Renal cortex interstitium (tissue), 15 donors: ENCODE measurements at places on chromosomes 6 and 20. TPM values are rescaled to one million over a fixed set of nuclear protein-coding genes. Genes with fewer than 3 reads are reported as not detected.

Gene PRSS35
- 35.2 TPM for polyA plus RNA-seq

Gene OPRM1
- not detected for polyA plus RNA-seq

Gene ME1
- polyA plus RNA-seq = 2.7 TPM

GRCh38 chr6:73560182-73560732, 39.4 kb upstream of the EEF1A1 start:
- no peak for DNase-seq

- DNase-seq = no peak
Observed at GRCh38 chr6:16852671-16853070, 91.4 kb upstream of the ATXN1 start.

DNA sequence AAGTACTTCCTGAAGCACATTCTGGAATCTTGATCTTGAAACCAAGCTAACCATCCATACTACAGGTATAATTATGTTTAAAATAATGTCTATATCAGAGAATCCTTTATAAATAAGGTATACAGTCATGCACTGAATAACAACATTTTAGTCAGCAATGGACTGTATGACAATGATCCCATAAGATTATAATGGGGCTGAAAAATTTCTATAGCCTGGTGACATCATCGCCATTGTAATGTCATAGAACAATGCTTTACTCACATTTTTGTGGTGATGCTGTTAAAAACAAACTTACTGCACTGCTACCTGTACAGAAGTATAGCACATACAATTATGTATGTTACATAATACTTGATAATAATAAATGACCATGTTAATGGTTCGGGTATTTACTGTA, 31.8 kb downstream of the RNF146 start:
- no peak for DNase-seq

Gene PCNA
- polyA plus RNA-seq = 171 TPM

DNA sequence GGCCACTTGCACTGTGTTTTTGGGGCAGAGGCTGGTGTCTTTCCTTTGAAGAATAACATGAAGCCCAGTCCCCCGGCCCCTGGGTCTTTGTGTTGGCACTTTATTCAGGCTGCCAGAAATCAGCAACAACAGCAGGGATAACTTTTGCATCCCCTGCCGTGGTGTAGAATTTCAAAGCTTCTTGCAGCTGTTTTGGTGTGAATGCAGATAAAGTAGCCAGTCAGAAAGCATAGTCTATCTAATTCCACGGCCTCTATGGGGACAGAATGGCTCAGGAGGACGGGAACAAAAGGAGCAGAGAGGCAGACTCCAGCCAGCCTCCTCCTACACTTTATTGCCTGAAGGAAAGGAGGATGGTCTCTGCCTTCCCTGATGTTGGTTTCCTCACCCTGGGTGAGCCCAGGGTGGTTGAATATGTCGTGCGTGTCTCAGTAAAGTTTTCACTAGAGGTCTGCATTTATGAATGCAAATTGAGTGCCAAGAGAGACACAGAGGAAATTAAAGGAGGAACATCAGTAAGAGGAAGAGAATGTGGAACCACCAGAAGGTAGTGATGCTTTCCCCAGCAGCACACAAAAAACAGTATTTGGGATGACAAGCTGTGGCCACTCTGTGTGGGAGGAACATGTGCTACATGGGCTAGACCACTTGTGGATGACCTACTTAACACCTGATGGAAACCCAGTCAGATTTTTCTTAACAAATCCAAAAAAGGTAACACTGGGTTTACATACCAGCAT, 125.9 kb upstream of the TRAF3IP2 start:
- no peak for DNase-seq

- DNase-seq = no peak
Observed at GRCh38 chr6:117553142-117553541, 49.2 kb downstream of the GOPC start.

Gene PAX1
- polyA plus RNA-seq = 0.26 TPM
